Astrocyte of the spinal cord (primary cell): ENCODE measurements at places on chromosomes 7 and 10.

- DNase-seq, result no peak
Observed at GRCh38 chr7:64638822-64639221, 27.1 kb upstream of the ZNF107 start.

GRCh38 chr7:108083980-108084379, 46.2 kb downstream of the LAMB4 start:
- DNase-seq, result no peak

- no peak for DNase-seq
Observed at GRCh38 chr7:121237601-121238000, 91.2 kb upstream of the WNT16 start.

DNA sequence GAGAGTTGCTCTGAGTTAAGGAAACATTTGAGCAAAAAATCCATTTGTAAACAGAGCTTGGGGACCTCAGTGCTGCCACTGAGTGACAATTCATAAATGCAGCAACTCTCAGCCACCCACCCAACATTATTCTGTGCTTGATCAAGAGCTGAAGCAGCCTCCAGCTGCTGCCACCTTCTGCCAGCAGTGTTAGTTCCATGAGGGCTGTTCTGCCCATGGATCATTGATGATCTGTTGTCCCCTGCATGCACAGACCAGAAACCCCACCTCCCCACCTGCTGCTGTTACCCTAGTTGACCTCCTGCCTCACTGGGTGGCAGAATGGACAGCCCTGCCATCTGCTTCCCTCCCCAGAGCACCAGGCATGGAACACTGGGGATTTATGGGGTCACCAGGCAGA, 305.4 kb downstream of the KCNMA1 start:
- DNase-seq, result no peak

- no peak for DNase-seq
Observed at GRCh38 chr10:43942096-43942850, 293.6 kb upstream of the ZNF32 start.

DNA sequence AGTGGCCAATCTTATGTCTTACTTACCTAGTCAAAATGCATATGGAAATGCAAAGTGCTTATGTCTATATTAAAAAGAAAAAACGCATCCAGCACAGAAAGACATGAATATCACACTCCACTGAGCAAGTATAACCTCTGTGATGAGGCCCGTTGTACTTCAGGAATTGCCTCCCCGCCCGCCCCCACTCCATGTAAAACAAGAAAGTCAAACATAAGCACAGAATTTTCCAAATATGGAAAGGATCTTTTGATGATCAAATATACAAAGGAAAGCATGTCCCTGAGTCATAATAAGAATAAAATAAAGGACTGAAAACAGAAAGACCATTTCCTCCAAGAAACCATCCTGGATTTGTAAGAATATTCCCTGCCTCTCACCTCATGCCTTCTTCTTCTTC, 229.1 kb downstream of the BAMBI start:
- no peak for DNase-seq

- DNase-seq, result no peak
Observed at GRCh38 chr7:80720146-80720545, 81.7 kb downstream of the CD36 start.

DNA sequence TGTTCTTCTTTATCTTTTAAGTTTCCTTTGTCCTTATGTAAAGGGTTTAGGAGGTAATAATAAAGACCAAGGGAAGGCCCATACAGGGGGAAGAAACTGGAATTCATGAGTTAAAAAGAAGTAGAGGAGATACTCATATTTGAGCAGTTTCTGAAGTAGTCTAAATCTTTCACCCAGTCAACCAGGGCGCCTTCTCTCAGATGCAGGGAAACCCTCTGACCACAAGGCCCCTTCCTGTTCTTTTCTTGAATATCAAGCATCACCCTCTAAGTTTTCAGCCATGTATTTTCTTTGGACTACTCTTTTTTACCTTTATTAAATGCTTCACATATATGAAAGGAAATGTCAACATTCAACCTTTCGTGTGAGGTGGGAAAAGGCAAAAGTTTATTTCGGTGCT, 630.8 kb downstream of the SUGCT start:
- DNase-seq, result no peak

- DNase-seq, result no peak
Observed at GRCh38 chr10:28793482-28793881, 116.2 kb downstream of the BAMBI start.

- peak; percentile 91 for DNase-seq
Observed at GRCh38 chr10:104309980-104310978, 28.0 kb downstream of the ITPRIP start.

DNA sequence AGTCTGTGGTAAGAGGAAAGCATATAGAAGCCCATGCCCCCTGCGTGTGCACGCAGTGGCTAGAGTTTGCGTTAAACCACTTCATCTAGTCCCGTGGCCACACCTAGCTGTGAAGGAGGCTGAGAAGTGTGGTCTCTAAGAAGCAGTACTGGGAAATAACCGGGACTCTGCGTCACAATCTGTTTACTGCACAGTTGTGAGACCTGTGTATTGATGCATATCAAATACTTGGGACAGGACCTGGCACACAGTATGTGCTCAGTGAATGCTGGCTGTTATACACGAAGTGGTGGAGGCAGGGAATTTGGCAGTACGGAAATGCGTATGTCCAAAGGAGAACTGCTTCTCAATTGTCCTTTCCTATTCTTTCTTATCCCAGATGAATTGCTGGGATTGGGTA, 149.5 kb downstream of the ARHGAP21 start:
- no peak for DNase-seq

DNA sequence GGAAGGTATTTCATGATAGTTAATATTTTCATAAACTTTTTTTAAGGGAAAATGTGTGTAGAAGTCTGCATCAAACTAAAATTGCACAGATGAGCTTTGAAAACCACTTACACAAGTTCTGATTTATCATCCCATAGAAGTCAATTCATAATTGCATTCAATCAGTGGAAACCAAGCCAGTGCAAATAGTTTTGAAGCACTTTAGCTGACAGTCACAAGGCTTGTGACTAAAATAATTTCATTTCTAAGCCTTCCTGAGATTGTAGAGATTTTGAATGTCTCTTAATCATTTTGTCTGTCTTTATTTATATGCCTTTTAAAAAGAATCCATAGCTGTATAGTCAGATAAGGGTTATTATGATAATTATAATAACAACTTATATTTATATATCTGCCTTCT, 41.4 kb downstream of the EXOC4 start:
- DNase-seq, result no peak

DNA sequence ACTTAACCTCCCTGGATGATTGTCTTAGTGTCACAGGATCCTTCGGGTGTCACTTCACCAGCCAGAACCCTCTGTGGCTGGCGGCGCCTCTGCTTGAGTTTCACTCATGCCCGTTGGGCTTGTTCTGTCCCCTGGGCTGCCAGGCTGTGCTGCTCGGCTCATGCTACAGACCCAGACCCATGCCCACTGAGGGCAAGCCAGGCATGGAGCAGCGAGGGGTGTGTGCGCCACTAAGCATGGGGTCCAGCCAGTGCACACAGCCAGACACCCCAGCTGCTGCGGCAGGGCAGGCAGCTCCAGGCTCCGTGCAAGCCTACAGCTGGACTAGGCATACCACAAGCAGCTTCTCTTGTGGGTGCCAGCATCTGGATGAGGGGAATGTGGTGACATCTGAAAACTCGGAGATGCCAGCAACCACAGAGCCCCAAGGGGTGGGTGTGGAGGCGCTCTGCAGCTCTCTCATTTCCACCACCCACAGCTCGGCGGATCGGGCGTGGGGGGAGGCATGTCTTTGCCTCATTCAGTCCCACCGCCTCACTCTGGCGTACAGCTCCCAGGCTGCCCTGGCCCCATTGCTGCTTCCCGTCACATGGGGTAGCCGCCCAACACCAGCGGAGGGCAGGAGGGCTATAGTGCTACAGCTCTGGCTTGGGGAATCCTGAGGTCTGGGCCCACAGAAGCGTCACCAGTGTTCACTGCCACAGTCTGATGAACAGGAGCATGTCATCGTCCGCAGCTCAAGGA, 269.6 kb upstream of the LRGUK start:
- no peak for DNase-seq

GRCh38 chr10:62230344-62231121, 38.1 kb downstream of the RTKN2 start:
- peak; percentile 44 for DNase-seq

DNA sequence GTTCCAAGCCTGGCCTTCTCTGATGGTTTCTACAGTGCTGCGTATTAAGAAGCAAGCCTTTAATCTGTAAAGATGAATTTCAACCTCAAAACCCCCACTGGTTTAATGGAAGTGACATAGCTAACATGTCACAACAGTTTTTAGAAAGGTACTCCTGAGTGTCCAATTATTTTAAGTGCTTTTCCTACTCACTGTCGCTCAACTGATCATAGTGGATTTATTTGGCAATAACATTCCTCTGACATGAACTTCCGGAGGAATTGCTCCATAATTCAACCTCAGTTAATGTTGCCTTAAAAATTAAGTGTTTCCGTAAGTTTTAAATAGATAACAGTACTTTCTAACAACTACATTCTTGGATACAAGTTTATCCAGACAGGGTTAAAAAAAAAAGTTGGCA, 57.5 kb downstream of the AGMO start:
- DNase-seq, result no peak

DNA sequence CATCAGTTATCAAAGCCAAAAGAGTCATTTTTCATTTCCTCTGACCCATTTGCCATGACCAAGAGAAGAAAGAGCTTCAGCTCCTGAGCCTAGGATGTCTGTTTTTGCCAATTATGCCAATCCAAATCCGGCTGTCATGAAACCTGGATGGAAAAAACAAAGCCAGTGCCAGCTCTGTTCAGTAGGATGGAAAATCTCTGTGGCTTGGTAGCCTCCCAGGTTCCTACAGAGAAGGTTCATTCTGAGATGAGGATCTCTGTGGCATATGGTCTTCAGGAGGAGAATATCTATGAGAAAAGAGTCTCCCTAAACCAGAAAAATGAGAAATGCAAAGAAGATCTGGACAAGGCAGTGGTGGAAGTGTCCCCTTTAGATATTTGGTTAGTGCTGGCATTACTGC, 475.4 kb downstream of the CNTNAP2 start:
- no peak for DNase-seq

- no peak for DNase-seq
Observed at GRCh38 chr7:36086571-36086970, 66.5 kb upstream of the EEPD1 start.

GRCh38 chr7:29443552-29443951, 120.1 kb upstream of the PRR15 start:
- no peak for DNase-seq

DNA sequence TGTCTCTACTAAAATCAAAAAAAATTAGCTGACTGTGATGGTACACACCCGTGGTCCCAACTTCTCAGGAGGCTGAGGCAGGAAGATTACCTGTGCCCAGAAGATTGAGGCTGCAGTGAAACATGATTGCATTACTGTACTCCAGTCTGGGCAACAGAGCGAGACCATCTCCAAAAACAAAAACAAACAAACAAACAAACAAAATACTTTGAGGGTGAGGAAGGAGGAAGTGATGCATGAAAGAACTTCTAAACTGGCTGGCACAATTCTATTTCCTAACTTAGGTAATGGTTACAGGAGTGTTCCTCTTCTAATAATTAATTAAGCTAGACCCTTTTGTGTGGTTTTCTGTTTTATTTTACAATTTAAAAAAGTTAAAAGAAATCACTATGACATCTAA, 15.5 kb downstream of the WAPL start:
- no peak for DNase-seq

DNA sequence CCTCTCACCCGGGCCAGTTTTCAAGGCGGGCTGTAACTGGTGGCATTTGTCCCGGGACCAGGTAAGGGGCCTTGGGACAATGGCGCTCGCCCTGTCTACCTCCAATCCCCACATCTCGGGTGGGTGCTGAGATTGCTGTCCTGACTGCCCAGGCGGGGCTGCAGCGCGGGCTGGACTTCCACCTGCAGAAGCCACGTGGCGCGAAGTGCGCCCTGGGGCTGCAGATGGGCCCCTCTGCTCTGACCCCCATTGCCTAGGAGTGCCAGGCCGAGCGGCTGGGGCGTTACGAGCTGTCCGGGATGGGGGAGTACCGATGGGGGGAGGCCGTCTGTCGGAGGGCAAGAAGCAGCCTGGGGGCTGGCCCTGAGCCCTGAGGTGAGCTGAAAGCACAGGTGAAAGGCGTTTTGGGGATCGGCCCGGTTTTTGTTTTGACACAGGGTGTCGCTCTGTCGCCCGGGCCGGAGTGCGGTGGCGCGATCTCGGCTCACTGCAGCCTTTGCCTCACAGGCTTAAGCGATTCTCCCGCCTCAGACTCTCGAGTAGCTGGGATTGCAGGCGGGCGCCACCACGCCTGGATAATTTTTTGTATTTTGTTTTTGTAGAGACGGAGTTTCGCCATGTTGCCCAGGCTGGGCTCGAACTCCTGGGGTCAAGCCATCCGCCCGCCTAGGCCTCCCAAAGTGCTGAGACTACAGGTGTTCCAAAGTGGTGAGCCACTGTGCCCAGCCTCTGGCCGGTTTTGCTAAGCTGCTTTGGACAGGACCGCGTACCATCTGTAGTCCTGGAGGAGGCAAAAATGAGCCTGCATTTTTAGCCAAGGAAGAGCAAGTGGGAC, at the start of gene SFXN2:
Gene SFXN2, plus strand, starts transcription at position 16 of the 835 bp plus-strand sequence. CDS start 12,001 bp downstream, outside the sequence.
- no peak for DNase-seq

- DNase-seq, result no peak
Observed at GRCh38 chr10:89162596-89162995, 44.5 kb downstream of the CH25H start.

GRCh38 chr10:8245131-8245813, 190.8 kb downstream of the GATA3 start:
- DNase-seq, result no peak

DNA sequence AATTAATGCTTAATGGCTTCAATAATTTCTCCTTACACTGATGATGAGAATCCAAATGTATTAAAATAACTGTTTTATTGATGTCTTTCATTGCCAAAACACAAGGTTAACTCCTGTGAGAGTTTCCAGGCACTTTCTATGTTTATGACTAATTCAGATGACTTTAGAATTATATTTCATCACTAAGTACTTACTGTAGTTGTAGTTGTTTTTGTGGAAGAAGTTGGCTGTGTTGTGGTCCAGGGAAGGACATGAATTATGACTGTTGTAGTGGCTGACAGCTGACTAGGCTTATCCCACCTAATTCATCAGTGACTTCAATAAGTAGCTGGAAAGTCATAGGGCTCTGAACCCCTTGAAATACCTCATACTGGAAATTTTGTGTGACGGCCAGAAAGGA, 254.8 kb downstream of the HGF start:
- no peak for DNase-seq

DNA sequence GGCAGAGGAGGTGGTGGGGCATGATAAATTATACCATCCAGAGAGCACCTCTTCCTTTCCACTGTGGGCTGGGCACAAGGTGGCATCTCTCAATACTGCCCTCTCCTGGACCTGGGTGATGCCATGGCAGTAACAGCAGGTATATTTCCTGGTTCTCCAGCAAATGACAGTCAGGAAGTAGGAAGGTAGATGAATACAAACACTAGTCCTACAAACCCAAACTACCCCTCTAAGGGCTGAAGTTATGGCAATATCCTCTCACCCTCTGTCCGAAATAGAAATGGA, 1004.9 kb downstream of the KCNMA1 start:
- DNase-seq, result no peak
